Pancreas (tissue), 10 donors: ENCODE measurements at places on chromosomes 16 and 17. TPM values are rescaled to one million over a fixed set of nuclear protein-coding genes. Genes with fewer than 3 reads are reported as not detected.

Gene MPP3
- total RNA-seq, result 3.8 TPM

- H3K27me3 ChIP-seq, result no peaks in the 10 kb centered on the region
- H3K4me1 ChIP-seq, result no peaks in the 10 kb centered on the region
- no peak overlapping the region for H3K27ac ChIP-seq
- H3K4me3 ChIP-seq, result no peak overlapping the region
Measured at GRCh38 chr17:77076124-77076830, 64.5 kb upstream of the SEC14L1 start.

GRCh38 chr17:78338486-78339259 is 21.2 kb downstream of the SOCS3 start:
- H3K27me3 ChIP-seq, result no peaks in the 10 kb centered on the region
- peak overlapping the region; percentile 46 for H3K27ac ChIP-seq
- H3K4me3 ChIP-seq, result no peak overlapping the region
- DNase-seq, result peak; percentile 54
- H3K36me3 ChIP-seq, result no peaks in the 10 kb centered on the region

- no peak overlapping the region for H3K27ac ChIP-seq
- peak; percentile 66 for DNase-seq
Measured at GRCh38 chr17:28748852-28749515, 5.2 kb downstream of the TRAF4 start.

- peak overlapping the region; percentile 95 for H3K27ac ChIP-seq
- peak overlapping the region; percentile 73 for H3K4me3 ChIP-seq
- no peaks in the 10 kb centered on the region for H3K27me3 ChIP-seq
- no peaks in the 10 kb centered on the region for H3K36me3 ChIP-seq
Measured at GRCh38 chr16:88810912-88811768, 588 bp downstream of the APRT start.

GRCh38 chr16:797120-797420 is 3.5 kb downstream of the GNG13 start:
- no peak for DNase-seq
- H3K27ac ChIP-seq, result no peak overlapping the region
- no peaks in the 10 kb centered on the region for H3K36me3 ChIP-seq
- H3K4me1 ChIP-seq, result no peaks in the 10 kb centered on the region

DNA sequence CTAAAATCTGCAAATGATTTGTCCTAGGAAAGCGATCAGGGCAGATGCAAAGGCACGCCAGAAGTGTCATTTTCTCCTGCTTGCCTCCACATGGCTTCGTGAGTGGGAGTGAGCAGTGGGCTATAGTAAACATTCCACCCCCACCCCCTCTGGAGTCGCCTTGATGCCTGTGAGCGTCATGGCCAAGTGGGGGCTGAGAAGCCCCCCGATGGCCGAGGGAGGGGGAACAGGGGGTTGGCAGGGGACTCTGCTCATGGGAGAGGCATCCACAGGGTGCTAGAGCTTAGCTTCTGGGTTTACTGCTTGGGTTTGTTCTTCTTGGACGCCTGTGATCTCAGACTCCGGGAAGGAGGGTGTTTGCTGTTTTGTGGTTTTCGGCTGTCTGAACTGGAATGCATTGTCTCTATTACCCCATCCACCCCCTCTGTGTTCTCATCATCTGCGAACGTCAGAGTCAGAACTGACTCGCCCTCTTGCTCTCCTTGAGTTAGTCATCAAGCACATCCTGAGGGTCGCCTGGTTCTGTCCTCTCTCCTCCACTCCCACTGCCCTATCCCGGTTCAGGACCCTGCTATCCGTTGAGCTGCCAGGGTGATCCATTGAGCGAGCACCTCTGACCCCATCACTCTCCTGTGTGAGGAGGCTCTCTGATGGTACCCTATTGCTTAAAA is 15.4 kb downstream of the TNS4 start:
- H3K27ac ChIP-seq, result no peak overlapping the region
- no peaks in the 10 kb centered on the region for H3K36me3 ChIP-seq
- no peak overlapping the region for H3K4me3 ChIP-seq
- no peak for DNase-seq
- H3K4me1 ChIP-seq, result no peaks in the 10 kb centered on the region
